ENCODE measurements at places on chromosomes 13 and 19.

DNA sequence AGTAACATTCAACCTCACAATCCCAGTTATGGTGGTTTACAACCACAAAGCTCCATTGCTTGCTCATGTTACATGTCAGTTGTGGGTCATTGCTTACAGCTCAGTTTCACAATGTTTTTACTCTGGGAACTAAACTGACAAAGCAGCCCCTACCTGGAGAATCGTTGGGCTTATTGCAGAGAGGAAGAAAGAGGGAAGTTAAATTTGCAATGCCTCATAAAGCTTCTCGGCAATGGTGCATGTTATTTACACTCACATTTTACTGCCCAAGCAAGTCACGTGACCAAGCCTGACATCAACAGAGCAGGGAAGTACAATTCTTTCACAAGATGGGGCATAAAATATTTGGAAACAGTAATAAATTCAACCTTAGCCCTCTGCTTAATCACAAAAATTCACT is 441.6 kb downstream of the TDRD3 start:
- no peak for DNase-seq

DNA sequence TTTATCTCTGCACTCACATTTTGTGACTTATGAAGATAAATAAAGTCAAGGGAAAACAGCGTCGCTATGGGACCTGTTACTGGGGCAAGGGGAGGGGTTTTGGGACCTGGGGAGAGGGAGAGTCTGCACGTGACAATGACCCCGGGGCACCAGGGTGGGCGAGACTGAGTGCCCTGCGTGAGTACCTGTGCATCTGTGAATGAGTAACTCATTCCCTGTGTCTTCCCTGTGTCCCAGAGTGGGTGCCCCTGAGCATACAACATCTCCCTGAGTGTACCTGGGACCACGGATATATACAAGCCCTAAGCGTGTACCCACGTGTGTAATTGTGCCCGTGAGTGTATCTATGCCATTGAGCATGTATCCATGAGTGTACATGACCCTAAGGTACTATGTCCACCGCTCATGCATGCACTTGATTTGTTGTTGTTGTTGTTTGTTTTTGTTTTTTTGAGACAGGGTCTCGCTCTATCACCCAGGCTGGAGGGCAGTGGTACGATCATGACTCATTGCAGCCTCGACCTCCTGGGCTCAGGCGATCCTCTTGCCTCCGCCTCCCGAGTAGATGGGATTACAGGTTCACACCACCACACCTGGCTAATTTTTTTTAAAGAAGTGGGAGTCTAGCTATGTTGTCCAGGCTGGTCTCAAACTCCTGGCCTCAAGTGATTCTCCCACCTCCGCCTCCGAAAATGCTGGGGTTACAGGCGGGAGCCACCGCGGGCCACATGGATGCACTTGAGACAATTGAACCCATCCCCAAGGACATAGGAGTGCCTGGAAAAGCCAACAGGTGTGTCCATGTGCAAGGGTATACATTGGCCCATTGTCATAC is 645 bp upstream of the TRAPPC5 start:
- no peak for DNase-seq

- DNase-seq: no peak
Measured at GRCh38 chr13:110263404-110263803, 43.6 kb downstream of the COL4A1 start.

DNA sequence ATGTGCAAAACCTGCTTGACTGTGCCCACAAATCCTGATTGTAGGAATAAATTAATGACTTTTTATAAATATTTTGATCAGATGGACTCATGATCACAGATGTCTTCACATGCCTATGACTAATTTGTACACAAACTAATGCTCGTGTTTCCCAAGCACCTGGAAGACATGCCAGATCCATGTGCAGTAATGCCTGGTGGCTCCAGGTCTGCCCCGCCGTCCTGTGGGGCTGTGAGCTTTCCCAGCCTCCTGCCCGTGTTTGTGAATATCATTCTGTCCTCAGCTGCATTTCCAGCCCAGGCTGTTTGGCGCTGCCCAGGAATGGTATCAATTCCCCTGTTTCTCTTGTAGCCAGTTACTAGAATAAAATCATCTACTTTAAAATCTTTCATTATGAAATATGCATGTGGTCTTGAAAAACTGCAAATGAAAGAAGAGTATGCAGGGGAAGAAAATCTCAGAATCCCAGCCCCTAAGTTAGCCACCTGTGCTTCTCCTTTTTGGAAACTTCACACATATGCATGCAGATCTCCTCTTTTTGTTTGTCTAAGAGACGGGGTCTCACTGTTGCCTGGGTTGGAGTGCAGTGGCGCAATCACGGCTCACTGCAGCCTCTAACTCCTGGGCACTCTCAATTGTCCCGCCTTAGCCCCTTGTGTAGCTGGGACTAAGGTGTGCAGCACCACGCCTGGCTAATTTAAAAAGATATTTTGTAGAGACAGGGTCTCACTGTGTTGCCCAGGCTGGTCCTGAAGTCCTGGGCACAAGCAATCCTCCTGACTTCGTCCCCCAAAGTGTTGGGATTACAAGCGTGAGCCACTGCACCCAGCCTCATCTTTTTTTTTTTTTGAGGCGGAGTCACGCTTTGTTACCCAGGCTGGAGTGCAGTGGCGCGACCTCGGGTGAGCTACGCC is 6.2 kb downstream of the RPL28 start:
- no peak for DNase-seq

GRCh38 chr13:50512474-50513299 is 330.8 kb downstream of the DLEU7 start:
- peak; percentile 32 for DNase-seq

DNA sequence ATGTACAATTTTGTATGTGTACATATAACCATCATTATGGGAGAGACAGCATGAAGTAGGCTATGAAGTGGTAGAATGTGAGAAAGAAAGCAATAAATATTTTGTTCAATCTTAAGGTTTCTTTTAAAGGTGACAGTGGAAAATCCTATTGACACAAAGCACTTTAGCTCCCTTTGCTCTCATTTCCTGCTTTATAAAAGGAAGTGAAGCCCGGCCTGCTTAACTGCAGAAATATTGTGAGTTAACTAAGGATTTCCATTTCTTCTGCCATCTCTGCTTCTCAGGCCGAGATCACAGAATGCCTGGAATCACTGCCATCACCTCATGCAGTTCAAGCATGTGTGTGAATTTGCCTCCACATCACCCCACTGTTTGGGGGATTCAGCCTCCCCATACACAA is 83.5 kb downstream of the FRY start:
- DNase-seq: no peak

DNA sequence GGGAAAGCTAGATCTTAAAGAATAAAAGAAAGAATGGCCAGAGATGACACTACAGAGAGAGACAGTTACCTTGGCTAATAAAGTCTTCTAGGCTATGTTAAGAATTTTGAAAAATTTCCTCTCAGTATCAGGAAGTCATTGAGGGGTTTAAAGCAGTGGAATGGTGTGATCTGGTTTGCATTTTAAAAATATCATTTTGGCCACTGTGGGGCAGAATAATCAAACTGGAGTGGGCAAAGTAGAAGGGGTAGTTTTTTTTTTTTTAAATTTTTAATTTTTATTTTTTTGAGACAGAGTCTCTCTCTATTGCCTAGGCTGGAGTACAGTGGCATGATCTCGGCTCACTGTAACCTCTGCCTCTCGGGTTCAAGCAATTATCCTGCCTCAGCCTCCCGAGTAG is 4.4 kb upstream of the CNMD start:
- no peak for DNase-seq

DNA sequence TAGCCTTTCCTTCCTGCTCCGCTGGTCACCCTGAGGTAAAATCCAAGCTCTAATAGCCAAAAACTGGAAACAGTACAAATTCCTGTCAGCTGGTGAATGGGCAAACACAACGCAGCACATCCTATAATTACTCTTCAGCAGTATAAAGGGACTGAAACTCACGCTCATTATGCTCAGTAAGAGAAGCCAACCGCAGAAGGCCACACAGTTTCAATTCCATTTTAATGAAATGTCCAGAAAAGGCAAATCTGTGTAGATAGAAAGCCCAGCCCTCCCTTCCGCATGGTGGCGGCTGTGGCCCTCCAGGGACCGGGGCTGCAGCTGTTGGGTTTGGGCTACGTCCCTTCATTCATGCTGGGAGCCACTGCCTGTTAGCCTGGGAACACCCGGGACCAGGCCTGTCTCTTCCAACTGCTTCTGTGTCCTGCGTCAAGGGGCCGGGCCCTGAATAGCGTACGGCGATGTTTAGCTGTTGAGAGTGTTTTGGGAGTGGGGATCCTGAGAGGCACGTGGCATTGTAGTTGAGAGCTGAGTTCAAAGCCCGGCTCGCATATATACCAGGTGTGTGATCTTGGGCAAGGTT is 23.5 kb downstream of the NKPD1 start:
- DNase-seq: peak; percentile 81

GRCh38 chr13:47415048-47415447 is 518.2 kb upstream of the HTR2A start:
- no peak for DNase-seq

- DNase-seq: no peak
Measured at GRCh38 chr13:55572408-55572807, 1568.3 kb upstream of the PRR20A start.

DNA sequence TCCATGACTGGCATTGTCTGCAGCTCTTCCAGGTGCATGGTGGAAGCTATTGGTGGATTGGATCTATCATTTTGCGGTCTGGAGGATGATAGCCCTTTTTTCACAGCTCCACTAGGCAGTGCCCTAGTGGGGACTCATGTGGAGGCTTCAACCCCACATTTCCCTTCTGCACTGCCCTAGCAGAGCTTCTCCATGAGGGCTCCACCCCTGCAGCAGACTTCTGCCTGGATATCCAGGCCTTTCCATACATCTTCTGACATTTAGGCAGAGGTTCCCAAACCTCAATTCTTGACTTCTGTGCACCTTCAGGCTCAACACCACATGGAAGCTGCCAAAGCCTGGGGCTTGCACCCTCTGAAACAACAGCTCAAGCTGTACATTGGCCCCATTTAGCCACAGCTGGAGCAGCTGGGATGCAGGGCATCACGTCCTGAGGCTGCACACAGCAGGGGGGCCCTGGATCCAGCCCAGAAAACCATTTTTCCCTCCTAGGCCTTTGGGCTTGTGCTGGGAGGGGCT is 800.2 kb upstream of the MIR17HG start:
- DNase-seq: no peak

DNA sequence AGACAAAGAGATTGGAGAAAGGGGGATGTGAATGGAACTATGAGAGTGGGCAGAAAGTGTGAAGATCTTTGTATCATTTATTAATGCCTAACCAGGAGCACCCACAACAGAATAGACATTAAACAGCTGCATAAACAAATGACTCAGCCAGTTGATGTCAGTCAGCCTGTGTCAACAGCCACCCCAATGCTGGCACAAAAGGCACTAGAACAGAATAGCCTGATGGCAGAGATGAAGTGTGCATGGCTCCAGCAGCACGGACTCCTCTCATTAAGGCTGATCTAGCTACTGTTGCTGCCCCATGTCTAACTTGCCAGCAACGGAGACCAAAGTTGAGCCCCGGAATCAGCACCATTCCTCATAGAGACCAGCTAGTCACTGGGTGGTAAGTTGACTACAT is 7.8 kb downstream of the CPB2 start:
- DNase-seq: no peak

DNA sequence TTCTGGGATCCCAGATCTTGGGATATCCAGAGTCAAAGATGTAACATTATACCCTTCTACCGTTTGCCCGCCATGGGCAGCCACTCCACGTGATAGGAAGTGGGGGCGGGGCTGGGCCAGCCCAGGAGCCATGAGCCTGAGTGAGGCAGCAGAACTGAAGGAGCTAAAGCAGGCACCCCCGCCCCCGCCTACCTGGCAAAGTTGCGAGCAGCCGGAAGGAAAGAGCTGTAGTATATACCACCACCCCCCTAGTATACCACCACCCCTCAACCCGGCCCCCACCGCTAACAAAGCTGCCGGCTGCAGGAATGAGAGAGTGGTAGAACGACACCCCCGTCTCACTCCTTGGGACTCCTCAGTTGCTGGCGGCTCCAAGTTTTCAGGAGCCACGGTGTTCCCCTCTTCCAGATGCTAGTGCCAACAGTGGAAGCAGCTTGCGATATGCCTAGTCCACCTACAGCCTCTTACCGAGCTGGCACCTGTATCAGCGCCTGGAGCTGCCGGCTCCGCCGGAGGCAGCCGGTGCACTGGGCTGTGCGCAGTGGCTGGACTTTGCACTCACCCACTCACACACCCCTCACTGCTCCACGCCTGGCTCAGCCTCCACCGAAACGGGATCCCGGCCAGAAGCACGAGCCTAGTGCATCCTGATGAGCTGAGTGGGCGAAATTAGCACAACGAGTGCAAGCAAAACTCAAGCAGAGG is 230.7 kb upstream of the PRR20A start:
- no peak for DNase-seq

DNA sequence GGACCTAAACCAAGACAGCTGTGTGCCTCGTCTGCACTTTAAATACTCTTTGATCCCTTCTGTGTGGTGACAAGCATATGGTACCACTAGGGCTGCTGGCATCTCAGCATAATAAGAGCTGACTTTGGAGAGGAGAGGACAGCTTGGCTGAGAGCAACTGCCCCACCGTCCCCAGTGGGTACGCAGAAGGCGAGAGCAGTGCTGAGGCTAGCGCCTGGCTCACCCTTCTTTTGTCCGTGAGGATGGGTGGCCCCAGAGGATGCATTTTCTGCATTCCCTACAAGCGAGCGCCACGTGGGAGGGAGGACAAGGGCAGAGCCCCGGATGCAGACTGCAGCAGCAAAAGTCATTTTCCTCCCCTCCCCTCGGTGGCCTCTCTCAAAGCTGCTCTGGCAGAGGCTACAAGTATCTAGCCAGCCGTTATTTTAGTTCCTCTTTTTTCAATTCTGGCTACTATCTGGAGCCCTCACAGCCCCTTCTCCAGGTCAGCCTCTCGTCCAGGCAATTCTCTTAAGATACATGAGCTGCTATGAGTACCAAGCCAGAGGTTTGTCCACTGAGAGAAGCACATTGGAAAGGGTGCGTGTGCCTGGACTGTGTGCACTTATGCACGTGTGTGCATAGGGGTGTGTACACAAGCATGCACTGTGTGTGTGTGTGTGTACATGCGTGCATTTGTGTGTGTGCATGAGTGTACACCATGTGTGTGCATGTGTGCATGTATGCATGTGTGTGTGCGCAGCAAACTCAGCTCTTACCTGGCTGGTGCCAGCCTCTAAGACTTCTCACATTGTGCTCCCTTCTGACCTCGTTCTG is 51.3 kb downstream of the RAB20 start:
- peak; percentile 60 for DNase-seq

DNA sequence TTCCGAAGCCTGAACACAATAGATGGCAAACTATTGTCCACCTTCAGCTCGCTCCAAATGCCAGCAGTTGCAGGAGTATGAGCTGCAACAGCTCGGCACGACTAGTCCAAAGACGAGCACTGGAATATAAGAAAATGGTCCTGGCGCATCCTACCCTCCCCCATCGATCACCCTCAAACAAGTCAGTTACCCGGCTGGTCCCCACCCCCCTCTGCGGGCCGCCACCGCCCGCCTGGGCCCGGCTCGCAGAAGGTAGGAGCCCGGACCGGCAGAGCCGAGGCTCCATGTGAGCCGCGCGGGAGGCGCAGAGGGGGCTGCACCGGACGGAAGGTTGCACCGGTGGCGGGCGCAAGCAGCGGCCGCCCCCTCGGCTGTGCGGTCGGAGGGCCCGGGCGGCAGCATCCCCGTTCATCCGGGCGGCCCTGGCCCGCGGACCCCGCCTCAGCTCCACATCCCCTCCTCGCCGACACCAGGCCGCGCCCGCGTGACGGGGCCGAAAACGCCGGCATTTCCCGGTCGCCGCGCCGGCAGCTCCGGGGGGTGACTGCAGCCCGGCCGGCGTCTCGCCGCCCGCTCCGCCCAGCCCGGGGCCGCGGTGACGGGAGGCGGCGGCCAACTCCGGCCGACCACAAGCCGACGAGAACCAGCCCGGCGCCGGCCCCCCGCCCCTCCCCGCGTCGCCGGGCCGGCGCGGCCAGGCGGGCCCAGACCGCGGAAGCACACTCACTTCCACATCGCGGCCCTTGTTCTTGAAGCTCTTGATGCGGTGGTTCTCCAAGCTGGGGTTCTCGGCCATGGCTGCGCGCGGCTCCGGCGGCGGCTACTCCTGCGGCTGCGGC is 552 bp downstream of the KPNA3 start:
- peak; percentile 42 for DNase-seq
